ENCODE measurements at places on chromosomes 3 and 15. TPM values are rescaled to one million over a fixed set of nuclear protein-coding genes. Genes with fewer than 3 reads are reported as not detected.
A peak's percentile ranks its signal among the peaks of the same experiment; 100 is the strongest.

- DNase-seq, result no peak
Observed at GRCh38 chr3:8555113-8555661, 53.6 kb downstream of the LMCD1 start.

The COLQ gene
- 1.1 TPM for total RNA-seq

GRCh38 chr3:158755421-158755820 lies 23.2 kb upstream of the RARRES1 start:
- no peak for DNase-seq

DNA sequence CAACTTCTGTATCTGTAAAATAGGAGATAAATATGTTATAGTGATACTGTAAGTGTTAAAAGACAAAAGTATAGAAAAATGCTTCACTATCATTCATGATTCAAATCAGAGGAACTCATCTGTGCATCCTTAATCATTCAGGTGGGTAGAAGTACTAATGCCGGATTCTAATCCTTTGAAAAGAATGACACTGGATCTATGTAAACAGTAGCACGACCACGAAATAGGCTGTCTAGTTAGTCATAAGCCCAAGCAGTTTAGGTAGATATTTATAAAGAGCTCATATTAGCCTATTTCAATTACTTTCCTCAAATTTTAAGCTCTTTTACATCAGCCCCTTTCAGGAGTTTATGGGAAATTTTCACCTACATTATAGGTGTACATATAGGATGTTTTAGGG lies 437.9 kb downstream of the SOX2 start:
- DNase-seq, result no peak

DNA sequence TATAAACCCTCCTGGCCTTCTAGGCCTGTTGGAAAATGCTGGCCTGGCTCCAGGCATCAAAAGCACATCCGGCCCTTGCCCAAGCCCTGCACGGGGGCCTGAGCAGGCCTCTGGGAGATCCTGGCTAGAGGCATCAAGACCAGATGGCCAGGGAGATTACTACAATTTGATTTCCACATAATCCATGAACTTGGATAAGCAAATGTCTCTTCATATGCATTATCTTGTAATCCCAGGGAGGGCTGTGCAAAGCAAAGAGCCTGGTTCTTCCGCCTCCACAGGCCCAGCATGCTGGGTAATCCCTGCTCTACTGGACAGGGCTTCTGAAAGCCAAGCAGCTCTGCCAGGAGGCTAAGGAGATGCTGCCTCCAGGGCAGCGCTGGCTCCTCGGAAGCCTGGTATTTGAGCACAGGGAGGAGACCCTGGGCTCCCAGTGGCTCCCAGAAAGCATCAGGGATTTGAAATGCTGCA lies 18.2 kb downstream of the MRPL46 start:
- DNase-seq, result no peak

- DNase-seq, result no peak
Observed at GRCh38 chr3:151538456-151539393, 77.9 kb upstream of the IGSF10 start.

The PPP2R3A gene
- total RNA-seq, result 7.4 TPM

The ALDH1L1 gene
- total RNA-seq, result 3.3 TPM

DNA sequence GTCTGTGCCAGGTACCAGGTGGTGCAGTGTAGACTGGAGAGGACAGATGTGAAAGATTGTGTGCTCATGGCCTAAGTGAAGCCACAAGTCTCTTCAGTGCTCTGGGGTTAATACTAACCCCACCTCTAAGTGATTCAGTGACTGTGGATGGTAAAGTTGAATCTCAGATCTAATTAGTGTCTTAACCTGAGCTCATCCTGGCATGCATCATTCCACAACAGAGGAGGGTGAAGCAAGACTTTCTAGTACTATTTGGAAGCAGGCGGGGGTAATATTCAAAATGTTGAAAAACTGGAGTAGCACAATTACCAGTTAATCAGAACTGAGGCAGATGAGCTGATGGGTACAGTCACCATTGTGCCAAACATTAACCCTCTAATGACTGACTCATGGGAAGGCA lies 2.8 kb upstream of the MESD start:
- DNase-seq, result no peak

GRCh38 chr15:62588938-62589670 lies 424.0 kb upstream of the C2CD4B start:
- no peak for DNase-seq

GRCh38 chr15:59384507-59384906 lies 11.8 kb upstream of the MYO1E start:
- no peak for DNase-seq

DNA sequence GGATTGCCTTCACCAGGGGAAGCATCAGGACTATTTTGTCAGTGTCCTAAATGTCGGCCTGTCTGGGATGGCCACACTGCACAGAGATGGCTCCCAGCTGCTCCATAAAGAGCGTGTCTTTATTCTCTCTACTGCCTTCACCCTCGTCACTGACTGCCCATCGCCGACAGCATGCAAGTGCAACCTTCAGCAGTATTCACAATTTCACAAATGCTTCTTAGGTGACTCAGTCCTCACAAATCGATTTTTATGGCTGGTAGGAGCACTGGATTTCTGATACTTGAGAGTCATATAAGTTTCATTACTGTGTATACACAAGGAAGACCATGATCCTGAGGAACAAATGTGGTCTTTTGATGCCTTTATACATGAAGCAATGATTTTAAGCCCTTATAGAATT lies 1.1 kb upstream of the SSUH2 start:
- DNase-seq, result no peak

- no peak for DNase-seq
Observed at GRCh38 chr15:66921319-66921915, 144.0 kb upstream of the SMAD3 start.

- DNase-seq, result no peak
Observed at GRCh38 chr15:64438653-64439447, 21.5 kb upstream of the ZNF609 start.

DNA sequence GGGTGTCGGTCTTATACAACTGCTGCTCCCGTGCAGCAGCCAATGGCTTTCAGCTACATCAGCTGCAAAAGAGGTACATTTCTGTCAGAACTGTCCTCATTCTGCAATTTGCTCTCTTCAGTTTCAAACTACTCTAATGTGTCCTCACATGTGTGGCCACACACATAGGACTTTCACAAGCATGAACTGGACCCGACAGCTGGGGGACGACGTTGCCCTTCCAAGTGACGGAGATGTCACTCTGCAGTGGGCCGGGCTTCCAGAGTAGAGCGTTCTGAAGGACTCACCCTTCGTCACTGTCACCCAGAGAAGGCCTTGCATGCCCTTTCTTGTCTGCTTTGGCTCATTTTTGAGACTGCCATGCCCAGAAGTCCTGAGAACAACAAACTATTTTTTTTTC lies 189.8 kb downstream of the ATP10A start:
- DNase-seq, result no peak

- no peak for DNase-seq
Observed at GRCh38 chr3:160379628-160380214, 19.3 kb downstream of the IFT80 start.

GRCh38 chr3:70556056-70556455 lies 243.6 kb upstream of the MDFIC2 start:
- no peak for DNase-seq

DNA sequence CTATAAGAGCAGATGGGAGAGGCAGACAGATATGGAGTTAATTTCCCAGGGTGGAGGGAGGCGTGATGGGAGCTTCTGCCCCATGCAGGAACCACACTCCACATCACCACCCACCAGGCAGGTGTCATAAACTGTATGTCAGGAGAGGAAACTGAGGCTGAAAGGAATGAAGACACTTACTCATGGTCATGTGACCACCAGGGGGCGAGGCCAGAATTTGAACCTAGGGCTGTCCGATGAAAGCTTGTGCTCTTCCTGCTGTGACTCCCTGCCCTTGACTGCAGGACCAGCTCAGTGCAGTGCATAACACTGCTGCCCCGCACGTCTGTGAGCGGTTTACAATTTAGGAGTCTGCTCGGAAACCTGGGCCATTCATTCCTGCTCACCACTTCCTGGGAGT lies 28.8 kb downstream of the NUP210 start:
- DNase-seq, result no peak

DNA sequence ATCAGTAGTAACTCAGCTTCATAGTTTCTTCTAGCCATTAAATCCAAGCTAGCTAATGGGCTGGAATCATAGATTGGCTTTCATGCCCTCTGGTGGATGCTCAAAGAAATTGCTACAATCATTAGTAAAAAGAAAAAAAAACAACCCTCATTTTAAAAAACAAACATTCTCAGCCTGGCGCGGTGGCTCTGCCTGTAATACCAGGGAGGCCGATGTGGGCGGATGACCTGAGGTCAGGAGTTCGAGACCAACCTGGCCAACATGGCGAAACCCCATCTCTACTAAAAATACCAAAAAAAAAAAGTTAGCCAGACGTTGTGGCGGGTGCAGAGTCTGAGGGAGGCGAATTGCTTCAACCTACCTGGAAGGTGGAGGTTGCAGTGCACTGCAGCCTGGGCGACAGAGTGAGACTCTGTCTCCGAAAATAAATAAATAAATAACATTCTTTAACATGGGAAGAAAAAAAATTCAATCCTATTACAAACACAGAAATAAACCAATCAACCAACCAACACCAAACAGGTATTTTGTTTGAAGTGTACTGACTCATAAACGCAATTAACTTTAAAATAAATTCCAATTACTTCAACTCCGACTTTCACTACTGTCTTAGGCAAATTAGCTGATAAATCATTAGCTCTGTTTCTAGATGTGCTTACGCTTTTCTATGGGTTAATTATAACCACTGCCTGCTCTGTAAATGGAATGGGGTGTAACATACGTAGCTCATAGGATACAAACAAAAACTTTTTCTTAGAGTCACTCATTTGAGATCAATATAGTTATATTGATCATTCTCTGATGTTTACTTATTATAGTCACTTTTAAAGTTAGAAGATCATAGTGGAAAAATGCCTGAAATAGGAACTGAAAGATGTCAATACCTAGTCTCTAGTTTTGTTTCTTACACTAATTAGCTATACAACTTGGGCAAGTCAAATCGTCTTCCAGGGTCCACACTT lies 24.9 kb downstream of the TMEM207 start:
- peak; percentile 74 for DNase-seq

DNA sequence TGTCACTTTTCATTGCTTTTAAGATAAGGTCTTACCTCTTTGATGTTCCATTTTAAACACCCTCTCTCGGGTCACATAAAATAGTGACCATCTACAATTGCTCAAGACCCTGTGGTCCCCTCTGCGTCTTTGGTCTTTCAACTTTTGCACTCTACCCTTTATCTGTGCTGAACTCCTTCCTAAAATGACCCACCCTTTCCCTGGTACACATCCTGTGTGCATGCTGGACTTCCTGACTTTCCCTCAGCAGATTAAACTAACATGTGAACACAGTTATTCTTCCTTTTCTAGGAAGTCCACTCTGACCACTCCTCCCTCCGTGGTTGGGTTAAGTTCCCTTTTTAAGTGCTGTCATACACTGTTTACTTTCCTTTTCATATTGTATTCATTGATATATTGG lies 414.2 kb downstream of the GABRB3 start:
- no peak for DNase-seq

DNA sequence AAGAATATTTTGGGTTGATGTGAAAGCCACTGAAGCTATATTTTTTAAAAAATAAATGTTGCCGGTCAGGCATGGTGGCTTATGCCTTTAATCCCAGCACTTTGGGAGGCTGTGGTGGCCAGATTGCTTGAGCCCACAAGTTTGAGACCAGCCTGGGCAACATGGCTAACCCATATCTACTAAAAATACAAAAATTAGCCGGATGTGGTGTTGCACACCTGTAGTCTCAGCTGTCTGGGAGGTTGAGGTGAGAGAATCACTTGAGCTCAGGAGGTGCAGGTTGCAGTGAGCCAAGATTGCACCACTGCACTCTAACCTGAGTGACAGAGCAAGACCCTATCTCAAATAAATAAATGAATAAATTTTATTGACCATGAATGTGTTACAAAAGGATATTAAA lies 39.6 kb downstream of the GOLM2 start:
- DNase-seq, result no peak

- no peak for DNase-seq
Observed at GRCh38 chr3:95934181-95934580, 880.2 kb upstream of the EPHA6 start.

GRCh38 chr15:70450142-70450443 lies 313.3 kb downstream of the UACA start:
- no peak for DNase-seq

The DGKG gene
- total RNA-seq, result 4.7 TPM

- DNase-seq, result no peak
Observed at GRCh38 chr3:12984023-12984823, 89.0 kb downstream of the IQSEC1 start.

- no peak for DNase-seq
Observed at GRCh38 chr3:197432384-197433127, 123.2 kb downstream of the BDH1 start.

DNA sequence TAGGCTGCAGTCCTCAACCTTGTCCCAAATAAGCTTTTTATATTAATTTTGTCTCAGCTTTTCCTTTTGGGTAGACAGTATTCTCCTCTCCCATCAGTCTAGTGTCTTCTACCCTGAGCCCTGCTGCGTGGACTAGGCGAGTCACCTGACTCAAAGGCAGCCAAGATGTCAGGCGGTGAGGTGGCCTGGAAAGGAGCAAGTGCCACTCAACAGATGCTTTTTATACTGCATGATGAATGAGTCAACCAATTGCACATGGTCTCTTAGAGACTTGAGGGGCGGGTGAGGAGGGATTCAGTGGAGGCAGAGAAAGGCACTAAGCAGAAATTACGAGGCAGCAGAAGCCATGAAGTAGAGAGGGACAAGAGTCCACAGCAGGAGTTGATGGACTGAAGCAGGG lies 95.9 kb downstream of the FRMD4B start:
- no peak for DNase-seq

The PTH1R gene
- total RNA-seq, result 14.9 TPM

GRCh38 chr3:94069194-94069813 lies 6.4 kb downstream of the NSUN3 start:
- DNase-seq, result no peak

- no peak for DNase-seq
Observed at GRCh38 chr3:151935446-151935845, 62.0 kb downstream of the SUCNR1 start.

The OR5K2 gene
- not detected for total RNA-seq

DNA sequence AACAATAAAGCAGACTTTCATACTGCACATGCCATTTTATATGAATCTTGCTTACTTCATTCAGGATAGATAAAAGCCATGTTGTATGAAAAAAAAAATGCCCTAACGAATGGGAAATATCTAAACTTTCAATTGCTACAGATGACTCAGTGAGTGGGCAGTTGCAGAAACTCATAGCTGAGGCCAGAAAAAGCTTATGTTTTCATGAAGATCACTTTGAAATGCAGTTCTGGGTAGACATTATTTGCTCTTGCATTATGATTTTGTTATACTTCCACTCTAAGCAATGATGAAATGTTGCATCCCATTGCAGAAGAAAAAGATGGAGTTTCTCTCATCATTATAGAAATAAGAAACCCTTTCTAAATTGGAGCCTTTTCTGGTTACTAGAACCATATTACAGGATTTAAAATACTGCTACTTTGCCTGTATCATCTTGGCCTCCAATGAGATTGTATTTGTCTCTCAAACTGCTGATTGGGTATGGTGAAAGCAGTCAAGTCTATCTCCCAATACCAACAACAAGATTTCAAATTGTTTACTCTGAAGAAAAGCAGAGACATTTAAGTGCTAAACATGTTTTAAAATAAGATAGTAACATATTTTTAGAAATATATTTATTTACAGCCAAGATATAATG lies 17.0 kb downstream of the PEAK1 start:
- no peak for DNase-seq

The ITIH4 gene
- total RNA-seq, result 26.9 TPM

GRCh38 chr3:60767536-60767935 lies 483.7 kb downstream of the FHIT start:
- DNase-seq, result no peak

The CYP1A2 gene
- total RNA-seq, result 0.32 TPM

GRCh38 chr3:126488185-126488584 lies 12.5 kb upstream of the ZXDC start:
- no peak for DNase-seq

The SEC22C gene
- 48.6 TPM for total RNA-seq

GRCh38 chr15:29105151-29105854 lies 164.3 kb downstream of the NSMCE3 start:
- no peak for DNase-seq

Data from upper lobe of right lung (tissue), 1 donor.